ENCODE measurements at places on chromosomes 3 and 15.

GRCh38 chr3:61701011-61701410 is 139.6 kb downstream of the PTPRG start:
- no peak for ATAC-seq

- ATAC-seq = no peak
Measured at GRCh38 chr15:90837094-90837493, 31.3 kb upstream of the FURIN start.

- ATAC-seq = no peak
Measured at GRCh38 chr15:95450413-95450812, 880.1 kb upstream of the NR2F2 start.

- ATAC-seq = no peak
Measured at GRCh38 chr3:9783954-9784353, 8.3 kb downstream of the TADA3 start.

DNA sequence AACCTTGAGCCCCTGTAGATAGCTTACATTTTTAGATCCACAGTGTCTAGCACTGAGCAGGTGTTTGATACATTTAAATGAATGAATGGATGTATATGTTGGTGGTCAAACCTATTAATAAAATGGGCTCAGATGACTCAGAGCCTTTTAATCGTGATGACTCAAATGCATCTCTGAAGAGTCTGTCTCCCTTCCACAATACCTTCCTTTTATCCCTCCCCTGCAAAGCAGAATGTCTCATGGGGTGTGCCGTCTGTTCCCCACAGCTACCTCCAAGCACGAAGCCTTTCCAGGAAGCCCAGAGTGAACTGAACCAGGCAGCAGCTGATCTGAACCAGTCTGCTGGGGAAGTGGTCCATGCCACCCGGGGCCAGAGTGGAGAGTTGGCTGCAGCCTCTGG is 303.5 kb upstream of the TPM1 start:
- ATAC-seq = no peak

DNA sequence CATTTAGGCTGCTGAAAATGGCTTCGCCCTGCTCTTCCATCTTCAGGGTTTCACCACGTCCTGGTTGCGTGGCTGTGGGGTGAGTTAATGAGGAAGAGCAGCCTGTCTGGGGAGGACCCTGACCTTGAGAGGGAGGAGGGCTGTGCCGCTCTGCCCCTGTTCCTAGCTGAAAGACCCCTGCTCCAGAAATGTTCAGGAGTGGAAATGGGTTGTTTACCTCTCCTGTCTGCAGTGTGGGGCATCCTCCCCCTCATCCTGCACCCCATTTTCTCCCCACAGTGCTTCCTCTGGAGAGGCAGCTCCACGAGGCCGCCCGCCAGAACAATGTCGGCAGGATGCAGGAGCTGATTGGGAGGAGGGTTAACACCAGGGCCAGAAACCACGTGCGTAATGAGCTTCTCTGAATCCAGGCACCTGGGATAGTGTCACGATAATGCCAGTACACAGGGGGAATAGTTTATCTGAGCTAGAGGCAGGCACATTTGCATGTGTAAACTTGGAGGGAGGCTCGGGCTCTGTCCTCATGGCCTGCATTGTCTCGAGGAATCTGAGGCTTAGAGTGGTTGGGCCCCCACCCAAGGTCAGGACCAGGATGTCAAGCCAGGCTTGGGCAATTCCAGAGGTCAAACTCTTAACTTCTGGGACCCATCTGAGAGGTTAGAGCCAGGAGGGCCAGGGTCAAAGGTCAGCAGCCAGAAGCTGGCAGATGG is 4.0 kb downstream of the ANKDD1A start:
- ATAC-seq = no peak

DNA sequence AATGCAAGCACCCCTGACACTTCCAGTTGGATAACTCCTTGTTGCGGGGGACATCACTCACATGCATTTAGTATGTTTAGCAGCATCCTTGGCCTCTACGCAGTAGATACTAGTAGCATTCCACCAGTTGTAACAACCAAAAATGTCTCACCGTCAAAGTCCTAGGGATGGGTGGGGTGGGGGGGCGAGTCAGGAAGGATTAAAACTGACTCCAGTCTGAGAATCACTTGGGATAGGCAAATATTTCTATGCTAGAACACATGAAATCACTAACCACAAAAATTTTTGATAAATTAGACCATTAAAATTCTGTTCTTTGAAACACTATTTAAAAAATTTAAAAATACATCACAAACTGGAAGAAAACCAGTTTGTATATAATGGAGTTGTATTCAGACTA is 18.0 kb downstream of the ICE2 start:
- ATAC-seq = no peak

DNA sequence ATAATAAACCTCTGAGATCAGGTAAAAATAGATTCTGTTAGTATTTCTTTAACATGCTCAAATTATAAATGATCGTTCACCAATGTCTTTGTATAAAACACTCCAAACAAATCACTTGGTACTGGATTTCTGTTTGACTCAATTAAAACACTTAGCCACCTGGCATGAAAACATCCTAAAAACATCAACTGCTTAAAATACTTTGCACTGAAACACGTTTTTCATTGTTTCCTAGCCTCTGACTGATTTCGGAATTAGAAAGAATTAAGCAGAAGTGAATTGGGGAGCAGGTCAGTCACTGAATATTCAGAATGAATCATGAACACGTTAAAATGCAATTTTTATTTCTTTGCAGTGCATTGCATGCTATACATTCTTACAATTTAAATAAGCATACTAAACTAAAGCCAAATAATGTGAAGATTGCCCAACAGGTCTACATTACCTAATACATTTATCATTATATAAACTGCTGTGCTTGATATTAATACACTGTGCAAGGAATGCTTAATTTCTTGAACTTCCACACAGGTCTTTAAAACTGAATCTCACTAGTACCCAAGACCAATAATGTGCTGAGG is 1.6 kb downstream of the THRB start:
- no peak for ATAC-seq

- no peak for ATAC-seq
Measured at GRCh38 chr3:87694678-87695077, 364.1 kb downstream of the CGGBP1 start.

GRCh38 chr15:89244574-89244903 is 760 bp downstream of the FANCI start:
- ATAC-seq = no peak

- no peak for ATAC-seq
Measured at GRCh38 chr3:138797508-138798038, 37.2 kb downstream of the PIK3CB start.

GRCh38 chr15:93105485-93105884 is 16.5 kb upstream of the RGMA start:
- no peak for ATAC-seq

- ATAC-seq = no peak
Measured at GRCh38 chr3:17339132-17339575, 403.3 kb downstream of the TBC1D5 start.

DNA sequence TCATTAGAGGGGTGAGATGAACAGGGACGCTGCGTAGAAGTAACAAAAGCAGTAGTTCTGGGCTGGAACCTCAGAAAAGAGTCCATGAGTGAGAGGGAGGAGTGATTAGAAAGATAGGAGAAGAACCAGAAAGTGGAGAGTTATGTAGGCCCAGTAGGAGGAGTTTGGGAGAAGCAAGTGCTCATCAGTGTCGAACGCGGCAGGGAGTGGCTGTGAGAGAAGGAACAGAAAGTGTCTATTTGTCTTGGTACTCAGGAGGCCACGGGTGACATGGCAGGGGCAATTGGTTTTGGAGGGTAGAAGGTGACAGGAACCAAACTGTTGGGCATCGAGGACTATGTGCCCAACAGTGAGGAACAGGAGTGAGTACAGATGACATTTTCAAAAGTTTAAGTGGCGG is 1.3 kb upstream of the INSYN1 start:
- ATAC-seq = no peak

GRCh38 chr3:70989174-70989573 is 594.4 kb downstream of the FOXP1 start:
- no peak for ATAC-seq

- ATAC-seq = no peak
Measured at GRCh38 chr3:39137991-39138803, 15.2 kb downstream of the CSRNP1 start.

GRCh38 chr15:31327669-31328427 is 1.2 kb downstream of the KLF13 start:
- ATAC-seq = peak; percentile 9

GRCh38 chr3:64972793-64973192 is 285.0 kb upstream of the ADAMTS9 start:
- ATAC-seq = peak; percentile 64

GRCh38 chr3:13495921-13496723 is 16.0 kb downstream of the HDAC11 start:
- ATAC-seq = peak; percentile 69

DNA sequence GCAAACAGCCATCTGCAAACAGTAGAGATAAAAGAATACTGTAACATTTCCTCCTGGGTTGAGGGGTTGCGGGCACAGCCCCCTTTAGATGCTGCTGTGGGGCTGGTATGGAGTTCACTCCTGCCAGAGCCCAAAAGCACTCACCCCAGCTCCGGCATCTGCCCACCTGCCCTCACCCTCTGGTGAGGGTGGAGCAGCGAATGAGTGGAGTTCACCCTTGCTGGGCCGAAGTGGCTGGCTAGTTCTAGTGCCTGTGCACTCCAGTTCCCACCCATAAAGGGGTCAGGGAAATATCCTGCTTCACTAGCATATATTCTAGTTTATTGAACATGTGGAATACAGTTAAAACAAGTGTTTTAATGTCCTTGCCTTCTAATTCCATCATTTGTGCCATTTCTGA is 209.7 kb upstream of the SGO1 start:
- ATAC-seq = peak; percentile 47

GRCh38 chr3:53142986-53143385 is 12.8 kb upstream of the RFT1 start:
- ATAC-seq = peak; percentile 32

- ATAC-seq = no peak
Measured at GRCh38 chr15:74505837-74506514, 35.0 kb upstream of the ARID3B start.

GRCh38 chr15:85329561-85330422 is 50.6 kb upstream of the AKAP13 start:
- ATAC-seq = peak; percentile 82

DNA sequence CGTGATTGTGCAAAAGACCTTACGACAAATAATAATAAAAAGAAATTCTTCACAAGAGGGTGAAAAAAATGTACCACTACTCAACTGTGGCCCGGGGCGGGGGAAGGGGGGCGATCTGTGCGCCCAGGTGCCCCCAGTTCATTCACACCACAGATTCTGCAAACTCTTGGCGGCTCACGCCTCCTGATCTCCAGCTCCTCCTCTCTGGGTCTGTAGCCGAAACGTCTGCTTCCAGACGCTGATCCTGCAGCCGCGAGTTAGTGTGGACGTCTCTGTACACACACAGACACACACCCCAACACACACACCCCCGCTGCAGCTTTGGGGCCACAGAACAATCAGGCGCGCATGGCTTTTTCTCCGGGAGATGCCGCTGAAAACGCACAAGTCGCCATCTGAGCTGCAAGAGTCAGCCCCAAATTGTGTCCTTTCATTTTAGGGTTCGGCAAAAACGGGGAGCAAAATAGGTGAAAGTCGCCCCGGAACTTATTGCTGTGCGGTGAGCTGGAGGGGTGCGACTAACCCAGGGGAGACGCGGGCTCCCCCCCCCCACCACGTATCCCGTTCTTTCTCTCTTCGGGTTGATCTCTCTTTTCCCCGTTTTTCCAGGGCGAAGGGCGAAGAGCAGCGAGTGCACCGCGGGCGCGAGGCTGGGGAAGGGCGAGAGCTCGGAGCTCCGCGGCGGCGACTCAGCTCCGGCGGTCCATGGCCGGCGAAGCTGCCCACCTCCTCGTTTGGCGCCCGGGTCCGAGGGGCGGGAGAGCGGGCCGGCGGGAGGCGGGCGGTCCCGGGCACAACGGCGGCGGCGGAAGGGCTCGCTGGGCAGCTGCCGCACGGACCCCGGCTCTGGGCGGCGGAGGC is 505 bp upstream of the WNT5A start:
- ATAC-seq = no peak

DNA sequence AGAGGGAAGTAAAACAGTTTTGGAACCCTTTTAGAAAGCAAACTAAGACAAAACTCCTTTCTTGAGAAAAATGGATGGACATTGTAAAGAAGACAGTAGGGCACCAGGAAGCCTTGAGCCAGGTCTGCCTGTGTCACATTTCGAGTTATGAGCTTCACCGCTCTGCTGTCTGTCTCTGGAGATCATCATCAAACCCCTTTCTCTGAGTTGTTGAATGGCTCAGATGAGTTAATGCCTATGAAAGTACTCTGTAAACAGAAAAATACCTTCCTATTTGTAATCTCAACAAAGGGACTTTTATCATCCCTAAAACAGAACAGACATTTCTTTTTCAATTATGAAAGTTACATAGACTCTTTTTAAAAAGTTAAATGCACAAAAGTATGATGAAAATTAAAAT is 145.8 kb downstream of the LPP start:
- ATAC-seq = no peak

DNA sequence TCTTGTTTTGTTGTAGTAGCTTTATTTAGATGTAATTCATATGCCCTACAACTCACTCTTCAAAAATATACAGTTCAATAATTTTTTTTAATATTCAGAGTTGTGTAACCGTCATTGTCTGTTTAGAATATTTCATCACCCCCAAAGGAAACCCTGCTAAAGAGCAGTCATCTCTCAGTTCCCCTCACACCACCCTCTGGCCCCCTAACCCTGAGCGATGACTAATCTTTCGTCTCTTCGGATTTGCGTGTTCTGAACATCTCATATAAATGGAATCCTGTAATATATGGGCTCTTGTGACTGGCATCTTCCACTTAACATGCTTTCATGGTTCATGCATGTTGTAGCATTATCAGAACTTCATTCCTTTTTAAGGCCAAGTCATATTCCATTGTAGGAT is 183.8 kb downstream of the ATG7 start:
- ATAC-seq = no peak

DNA sequence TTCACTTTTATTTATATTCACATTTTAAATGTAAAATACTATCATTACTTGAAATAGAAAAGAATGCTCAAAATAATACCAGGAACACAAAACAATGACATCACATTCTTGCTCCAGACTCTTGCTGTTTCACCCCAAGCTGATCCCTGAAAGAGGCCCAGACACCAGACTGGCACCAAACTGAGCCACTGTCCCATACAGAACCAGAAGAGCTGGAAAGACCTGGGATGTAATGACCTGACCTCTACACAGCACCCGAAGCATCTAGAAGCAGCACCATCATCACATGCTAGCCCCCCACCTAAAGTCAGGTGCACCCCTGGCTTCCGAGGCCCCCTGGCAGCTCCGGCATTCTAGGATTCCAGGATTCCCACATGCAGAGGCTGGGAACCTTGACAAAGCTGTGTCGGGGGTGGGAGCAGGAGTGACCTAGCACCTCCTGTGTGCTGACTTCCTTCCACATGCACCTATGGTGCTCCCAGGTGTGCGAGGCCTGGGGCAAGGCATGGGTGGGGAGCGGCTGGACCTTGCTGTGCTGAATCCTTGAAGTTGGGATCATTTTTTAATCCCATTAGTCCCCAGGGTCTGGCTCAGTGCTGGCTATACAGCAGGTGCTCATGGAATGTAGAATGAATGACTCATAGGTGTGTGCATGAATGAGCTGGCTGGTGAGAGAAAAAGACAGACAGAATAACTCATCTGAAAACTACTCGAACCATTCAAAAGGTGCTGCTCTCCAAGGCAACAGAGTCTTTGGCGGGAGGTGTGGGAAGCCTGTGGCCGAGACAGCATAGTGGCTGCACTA is 144.7 kb upstream of the IQSEC1 start:
- ATAC-seq = no peak
